Renal cortex interstitium (tissue), 15 donors: ENCODE measurements at places on chromosomes 12 and 14. TPM values are rescaled to one million over a fixed set of nuclear protein-coding genes. Genes with fewer than 3 reads are reported as not detected.

DNAH10 gene
- polyA plus RNA-seq = 6.4 TPM

DPF3 gene
- polyA plus RNA-seq = 3.8 TPM

IPO8 gene
- 62.8 TPM for polyA plus RNA-seq

- DNase-seq = no peak
These were observed 51.0 kb downstream of the PTGER2 start for GRCh38 chr14:52365071-52365470.

GRCh38 chr12:115870510-115870909 lies 407.0 kb downstream of the MED13L start:
- no peak for DNase-seq
